ENCODE measurements at places on chromosomes 7 and 10. TPM values are rescaled to one million over a fixed set of nuclear protein-coding genes. Genes with fewer than 3 reads are reported as not detected.

TRIM73 gene
- 12.1 TPM for total RNA-seq

DNA sequence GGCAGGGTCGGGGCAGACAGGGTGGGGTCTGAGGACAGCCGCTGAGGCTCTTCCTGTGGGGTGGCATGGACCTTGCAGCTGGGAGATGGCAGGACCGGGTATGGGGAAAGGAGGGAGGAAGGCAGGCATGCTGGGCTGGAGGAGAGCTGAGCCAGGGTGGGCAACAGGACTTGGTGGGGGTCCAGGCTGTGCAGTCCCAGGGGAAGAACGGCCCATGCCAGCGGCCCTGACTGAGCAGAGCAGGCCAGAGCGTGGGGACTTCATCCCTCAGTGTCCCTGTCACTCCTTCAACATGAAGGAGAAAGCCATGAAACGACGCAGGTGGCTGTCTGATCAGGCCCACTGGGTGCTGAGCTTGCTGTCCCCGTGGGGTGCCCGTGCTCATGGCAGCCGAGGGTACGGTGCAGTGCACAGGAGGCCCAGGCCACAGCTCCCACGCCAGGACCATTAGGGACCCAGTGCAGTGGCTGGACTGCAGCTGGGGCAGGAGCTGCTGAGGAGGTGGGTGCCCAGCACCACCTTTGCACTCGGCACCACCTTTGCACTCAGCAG is 519.6 kb downstream of the PTPRN2 start:
- peak; percentile 18 for DNase-seq

DNA sequence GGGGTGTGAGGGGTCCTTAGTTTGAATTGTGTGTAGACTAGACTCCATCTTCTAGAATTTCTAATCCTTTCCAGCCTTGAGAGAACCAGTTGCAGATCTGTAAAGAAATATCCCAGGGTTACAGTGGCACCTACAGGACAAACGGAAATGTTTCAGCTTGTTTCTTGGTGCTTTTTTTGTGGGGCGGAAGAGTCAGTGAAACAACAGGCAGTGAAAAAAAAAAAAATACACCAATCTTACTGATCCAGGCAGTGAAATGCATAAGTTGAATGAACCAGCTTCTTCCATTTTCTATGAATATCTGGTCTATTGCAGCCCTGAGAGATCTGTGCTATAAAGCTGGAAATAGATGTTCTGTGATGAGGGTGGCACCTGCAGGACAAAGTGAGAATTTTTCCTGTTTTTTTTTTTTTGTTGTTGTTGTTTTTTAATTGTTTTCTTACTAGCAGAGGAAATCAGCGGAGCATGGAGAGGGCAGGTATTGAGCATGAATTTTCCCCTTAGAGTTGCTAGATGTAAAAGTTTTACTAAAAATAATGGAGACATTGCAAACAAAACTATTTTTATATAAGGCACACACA is 81.9 kb upstream of the DYNC1I1 start:
- no peak for DNase-seq

DNA sequence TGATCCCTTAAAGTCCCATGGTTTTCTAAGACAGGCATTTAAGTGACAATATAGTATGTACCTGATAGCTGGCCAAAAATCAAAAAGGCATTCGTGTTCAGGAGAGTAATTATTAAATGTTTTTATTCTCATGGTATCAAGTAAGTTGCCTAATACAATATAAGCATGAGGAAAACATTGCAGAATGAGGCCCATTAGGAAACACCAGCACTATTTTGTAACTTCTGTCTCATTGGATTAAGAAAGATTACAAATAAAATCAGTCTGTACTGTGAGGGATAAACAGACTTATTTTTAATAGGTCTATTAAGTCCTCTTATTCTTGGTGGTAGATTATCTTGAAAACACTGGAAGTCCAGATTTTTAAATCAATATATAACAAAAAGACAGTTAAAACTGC is 110.1 kb downstream of the SNX13 start:
- DNase-seq = no peak

DNA sequence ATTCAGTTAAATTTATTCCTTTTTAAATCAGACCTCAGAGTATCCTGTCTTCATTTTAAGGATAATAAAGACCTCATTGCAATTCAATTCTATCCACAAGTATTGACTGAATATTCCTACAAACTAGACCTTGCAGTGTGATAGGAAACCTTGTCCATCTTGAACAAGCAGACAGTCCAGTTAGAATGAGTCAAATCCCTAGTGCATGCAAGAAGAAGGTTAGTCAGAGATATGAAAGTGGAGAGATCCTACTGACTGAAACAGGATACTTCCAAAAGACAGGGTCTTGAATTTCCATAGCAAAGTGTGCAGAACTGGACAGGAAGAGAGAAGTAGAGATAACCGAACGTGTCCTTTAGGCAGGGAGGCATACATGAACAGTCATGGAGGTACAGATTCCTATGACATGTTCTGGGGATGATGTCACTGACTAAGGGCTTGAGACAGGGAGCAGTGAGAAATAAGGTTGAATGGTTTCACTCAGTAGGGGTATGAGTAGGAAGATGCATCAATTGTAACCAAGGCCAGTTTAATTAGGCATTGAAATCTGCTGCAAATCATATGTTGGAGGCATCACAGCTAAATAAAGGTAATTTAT is 45.2 kb downstream of the PPP1R3A start:
- DNase-seq = no peak

DNA sequence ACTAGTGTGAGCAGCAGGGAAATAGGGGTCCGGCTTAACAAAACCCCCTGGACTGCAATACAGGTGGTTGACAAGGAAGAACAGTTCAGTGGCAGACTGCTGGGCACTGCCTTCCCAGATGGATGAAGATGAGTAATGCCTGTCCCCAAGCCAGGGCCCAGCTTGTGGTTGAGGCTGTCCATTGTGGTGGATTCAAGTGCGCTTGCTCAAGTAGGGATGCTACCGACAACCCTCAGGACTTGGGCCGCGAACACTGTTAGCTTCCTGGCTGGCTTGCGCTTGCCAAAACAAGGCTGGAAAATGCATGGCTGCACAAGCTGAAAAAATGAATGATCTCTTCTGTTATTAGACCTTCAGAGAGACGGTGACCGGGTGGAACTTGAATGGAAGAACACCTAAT is 116.1 kb upstream of the ACBD5 start:
- no peak for DNase-seq

All from Peyer's patch (tissue), 4 donors.